ENCODE measurements at places on chromosomes 7 and 10.
A peak's percentile ranks its signal among the peaks of the same experiment; 100 is the strongest.

DNA sequence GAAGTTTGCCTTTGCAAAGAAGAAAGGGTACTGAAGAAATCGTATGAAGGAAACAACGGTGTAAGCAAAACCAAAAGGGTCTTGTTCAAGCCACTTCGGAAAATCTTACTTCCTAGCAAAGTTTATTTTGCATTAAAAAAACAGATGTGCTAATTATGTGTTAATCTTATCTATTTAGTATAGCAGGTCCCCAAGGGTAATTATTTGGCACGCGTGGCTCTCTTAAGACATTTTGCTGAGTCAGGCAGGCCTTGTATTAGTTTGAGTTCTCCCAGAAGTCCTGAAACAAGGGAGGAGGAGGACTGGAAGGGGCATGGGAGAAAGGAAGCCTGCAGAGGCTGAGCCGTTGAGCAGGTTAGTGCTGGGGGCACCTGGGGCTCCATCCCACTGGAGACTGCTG is 44.9 kb downstream of the TMEM178B start:
- DNase-seq = no peak

DNA sequence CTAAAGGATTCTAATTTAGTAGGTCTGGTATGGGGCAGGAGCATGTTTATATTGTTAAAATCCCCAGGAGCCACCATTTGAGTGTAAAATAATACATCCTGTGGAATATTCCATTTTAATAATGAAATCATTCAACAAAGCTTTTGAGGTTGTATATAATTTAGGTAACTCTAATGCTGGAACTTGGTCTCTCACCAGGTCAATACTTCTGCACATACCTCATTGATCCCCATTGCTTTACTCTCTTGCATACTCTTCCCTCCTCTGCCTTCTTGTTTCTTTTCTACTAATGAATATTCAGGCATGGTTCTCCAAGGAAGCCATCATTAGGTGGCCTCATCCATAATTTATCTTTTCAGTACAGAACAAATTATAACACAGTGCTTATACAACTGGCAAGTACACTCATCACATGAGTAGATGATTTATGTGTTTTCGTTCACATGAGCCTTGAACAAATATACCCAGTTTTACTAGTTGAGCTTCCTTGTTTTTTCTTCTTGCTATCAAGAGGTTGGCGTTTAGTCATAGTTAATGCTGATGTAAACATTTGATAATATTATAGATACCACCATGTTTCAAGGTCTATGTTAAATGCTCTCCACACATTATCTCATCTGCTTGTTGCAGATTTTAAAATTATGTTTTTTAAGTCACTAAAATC is 7.2 kb downstream of the PALS2 start:
- peak; percentile 48 for DNase-seq

DNA sequence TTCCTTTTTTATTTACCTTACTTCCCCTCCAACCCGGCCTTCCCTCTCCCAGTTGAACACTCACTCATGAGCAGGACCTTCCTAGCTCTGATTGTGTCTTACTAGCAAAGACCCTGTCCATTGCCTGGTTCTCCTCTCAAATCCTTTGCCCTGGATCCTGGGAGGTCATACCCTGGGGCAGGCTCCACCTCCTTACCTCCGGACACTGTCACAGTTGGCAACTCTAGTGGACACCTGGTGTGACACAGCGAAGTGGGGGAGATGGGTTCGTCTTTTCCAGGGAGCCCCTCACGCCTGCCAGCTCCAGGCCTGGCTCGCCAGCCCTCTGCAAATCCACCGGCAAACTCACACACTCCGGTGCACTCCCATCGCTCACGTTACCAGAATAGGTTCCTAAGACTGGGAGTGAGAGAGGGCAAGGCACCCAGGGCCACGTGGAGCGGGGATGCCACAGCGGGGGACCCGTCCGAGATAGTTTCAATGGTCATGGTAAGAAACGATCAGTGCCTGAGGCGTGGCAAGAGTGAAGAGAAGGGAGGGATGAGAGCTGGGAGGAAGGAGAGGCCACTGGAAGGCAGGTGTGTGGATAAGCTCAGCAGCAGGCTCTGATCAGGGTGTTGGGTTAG is 30.9 kb upstream of the TMEM72 start:
- DNase-seq = no peak

GRCh38 chr10:12235116-12235694 is 39.2 kb downstream of the CDC123 start:
- peak; percentile 60 for DNase-seq

- DNase-seq = no peak
These were observed 98.3 kb upstream of the PRSS58 start for GRCh38 chr7:142356166-142356565.

GRCh38 chr10:85575441-85575840 is 791.2 kb downstream of the GRID1 start:
- DNase-seq = no peak

DNA sequence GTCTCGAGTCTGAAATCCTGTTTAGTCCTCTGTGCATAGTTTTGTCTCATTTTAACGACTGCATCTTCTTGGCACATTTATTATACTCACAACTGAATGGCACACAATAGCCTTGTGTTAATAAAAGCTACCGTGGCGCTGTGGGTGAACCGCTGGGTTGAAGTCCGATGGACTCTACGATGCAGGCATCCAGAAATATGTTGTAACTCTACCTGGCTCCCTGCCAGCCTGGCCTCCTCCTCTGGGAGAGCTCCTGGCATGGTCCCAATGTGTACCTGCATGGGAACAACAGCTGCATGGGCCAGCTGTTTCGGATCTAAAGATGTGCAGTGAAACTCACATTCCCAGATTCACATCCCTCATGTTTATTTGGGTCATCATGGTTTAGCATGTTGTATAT is 3.7 kb upstream of the DPYSL4 start:
- no peak for DNase-seq

DNA sequence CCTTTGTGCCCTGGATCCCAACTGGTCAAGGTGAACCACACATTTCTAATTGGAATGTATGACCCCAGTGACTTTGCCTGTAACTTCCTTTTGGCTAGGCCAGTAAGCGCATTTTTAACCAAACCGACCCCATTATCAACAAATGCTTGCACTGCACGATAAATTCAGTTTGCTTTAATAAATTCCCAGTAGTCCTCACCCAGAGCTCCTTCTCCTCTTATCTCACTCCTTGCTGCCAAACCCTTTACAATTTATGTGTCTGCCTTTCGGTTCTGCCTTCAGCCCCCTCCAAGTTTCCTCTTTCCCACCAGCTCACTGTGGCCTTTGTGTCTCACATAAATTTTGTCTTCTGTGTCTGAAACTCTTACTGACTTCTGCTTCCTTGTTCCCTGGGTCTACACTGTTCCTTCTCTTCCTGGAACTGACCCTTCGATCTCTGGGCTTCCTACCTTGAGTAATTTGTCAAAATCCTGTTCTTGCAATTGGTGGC is 59.0 kb downstream of the TBXAS1 start:
- no peak for DNase-seq

- no peak for DNase-seq
These were observed 1002.0 kb downstream of the GATA3 start for GRCh38 chr10:9056521-9056920.

DNA sequence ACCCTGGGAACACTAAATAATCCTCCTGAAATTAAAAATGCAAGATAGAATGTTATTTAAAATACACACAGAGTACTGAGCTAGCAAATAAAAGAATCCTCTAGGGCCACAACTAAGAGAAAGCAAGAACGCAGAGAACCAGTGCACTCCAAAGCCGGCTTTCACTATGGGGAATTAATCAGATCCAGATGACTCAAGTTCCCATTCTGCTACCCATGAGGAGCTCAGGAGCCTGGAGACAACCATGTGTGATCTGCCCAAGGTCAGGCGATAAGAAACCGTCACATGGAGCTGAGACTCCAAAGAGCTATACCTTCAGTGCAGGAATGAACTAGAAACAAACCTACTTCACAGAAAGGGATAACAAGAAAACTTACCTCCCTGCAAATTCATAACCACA is 19.5 kb upstream of the CYREN start:
- no peak for DNase-seq

- no peak for DNase-seq
These were observed 80.3 kb downstream of the EBF3 start for GRCh38 chr10:129883626-129884397.

DNA sequence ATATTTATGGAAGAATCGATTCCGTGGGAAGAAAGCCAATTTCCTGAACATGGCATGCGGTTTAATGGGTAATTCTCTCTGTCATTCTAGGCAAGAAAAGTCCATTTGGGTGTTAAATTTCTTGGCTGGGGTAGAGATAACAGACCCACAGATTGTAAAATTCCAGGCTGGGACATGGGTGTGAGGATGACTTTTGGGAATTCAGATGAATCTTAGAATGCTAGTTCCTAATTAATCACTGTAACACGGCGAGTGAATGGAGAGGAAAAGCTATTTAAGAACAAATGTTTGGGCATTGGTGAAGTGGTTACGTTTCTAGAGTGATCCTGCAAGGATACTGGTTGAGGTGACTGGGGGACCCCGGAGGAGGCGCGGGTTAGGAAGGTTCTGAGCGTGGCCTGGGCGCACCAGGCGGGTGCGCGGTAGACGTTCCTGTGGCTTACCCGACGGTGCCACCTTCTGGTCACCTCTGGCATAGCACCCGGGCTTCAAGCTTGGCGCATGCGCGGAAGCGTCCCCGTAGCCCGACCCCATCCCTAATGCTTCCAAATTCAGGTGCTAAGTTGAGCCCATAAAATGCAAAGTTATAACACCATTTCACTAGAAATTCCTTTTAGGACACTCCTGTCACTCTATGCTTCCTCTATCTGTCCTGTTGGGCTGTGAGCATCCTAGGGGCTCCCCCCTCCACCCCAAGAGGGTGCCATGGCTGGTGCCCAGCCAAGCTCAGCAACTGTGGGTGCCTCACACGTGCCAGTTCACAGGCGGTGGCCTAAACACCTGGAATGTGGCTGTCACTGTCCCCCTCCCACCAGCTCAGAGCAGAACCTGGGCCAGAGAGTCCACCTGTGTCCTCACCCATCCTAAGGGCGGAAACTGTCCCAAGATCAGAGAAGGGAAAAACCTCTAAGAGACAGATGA is 104.4 kb downstream of the PTPRE start:
- peak; percentile 44 for DNase-seq

GRCh38 chr7:114879554-114879953 is 42.3 kb upstream of the MDFIC start:
- DNase-seq = peak; percentile 81

GRCh38 chr7:29285444-29285793 is 90.8 kb downstream of the CHN2 start:
- DNase-seq = peak; percentile 37

DNA sequence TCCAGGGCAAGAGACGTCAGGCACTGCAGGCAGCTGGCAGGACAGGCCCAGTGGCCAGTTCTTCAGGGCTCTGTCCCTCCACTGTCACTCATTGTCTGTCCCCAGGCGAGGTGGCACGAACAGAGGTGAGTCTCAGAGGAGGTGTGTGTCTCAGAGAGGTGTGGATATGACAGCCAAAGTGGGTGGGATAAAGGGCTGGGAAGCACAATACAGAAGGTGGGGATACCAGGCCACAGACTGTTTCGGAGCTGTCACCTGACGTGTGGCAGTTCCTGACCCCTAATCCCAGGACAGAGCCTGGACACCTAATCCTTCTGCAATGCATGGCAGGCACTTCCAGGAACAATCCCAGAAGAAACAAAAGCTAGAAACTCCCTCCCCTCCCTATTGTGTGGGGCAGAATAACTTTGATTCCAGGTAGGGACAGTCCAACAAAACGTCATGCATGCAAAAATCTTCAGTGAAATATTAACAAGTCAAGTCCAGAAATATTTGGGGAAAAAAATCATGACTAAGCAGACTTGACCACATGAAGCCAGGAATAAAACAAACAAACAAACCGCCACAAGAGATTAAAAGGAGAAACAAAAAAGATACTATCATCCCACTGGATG is 11.6 kb downstream of the KLRG2 start:
- peak; percentile 57 for DNase-seq

DNA sequence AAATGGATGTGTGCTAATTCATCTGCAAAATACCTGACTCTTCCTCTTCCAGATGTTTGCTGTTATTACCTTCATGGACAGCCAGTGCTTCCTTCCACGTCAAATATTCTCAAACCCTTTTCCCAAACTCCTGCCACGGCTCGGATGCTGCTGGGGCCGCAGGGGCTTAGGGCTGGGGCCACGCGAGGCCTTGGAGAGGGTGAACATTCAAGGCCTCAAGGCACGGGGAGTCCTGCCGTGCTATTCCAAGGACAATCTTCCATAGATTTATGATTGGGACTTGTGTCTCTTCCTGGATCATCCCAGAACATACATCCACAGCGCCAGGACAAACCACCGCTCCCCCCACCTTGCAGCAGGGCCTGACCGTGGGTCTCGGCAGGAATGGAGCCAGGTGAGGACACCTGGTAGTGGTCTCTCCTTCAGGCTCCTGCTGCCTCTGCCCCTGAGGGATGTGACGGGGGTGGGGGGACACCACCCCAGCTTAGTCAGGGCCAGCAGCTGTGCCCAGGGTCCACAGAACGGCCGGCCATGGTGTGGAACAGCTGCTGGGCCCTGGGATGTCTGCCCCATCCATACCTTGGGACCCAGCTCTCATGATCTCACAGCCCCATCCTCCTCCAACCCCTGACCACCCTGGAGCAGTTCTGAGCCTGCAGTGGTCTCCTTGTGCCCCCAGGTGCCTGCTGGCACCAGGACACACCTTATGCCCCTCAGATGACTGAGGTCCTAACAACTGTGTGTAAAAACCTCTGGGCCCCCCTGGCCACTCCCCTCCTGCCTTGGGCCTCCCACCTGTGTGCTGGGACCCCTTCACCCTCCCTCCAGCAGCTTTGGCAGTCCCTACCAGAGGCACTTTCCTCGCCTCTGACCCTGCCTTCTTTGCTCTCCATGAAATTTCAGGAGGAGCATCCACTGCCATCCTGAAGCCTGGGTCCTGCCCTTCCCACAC is 16.7 kb downstream of the VIPR2 start:
- no peak for DNase-seq
